ENCODE measurements at places on chromosomes 11 and 22.

- DNase-seq = no peak
These were observed 4.1 kb upstream of the RAB3IL1 start for GRCh38 chr11:61921446-61921845.

DNA sequence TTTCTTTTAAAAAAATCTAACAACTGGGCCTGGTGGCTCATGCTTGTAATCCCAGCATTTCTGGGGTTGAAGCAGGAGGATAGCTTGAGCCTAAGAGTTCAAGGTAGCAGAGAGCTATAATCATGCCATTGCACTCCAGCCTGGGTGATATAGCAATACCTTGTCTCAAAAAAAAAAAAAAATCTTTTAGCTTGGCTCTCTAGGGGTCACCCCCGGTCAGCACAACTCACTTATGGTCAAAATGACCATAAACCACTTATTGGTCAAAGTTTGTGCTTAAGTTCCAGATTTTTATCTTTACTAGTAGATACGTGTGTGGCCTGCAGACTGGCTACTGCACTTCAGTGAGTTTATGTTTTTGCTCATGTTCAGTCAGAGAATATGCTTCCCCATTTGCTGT lies 6.3 kb upstream of the SPDYC start:
- DNase-seq = no peak

- DNase-seq = no peak
These were observed 47.0 kb upstream of the PSMA1 start for GRCh38 chr11:14567064-14567651.

GRCh38 chr11:111923351-111923788 lies 4.7 kb downstream of the C11orf52 start:
- DNase-seq = no peak

DNA sequence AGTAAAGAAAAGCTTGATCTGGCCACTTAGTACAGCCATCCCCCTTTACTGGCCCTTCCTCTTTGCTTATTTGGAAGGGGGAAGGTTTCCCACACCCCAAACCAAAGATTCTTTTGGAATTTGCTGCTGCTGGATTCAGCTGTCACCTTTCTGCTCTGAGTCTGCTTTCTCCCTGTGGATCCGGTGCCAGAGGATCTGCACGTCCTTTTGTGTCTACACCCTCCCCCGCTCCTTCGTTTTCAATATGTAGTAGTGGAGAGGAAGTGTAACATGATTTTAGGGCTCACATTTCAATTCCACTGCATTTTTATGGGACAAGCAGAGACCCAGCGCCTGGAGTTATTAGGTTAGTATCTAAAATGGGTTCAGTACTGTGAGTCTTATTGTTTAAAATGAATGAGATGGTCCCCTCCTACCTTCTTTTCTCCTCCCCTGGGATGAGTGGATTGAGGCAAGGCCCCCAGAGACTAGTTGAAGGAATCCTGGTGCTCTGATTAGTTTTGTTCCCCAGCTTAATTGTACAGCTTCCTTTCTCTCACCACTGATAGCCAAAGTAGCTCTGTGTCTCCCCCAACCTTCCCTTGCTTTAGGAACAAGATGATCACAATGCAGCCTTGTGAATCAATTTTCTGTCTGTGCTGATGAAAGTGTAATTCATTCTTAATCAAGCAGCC lies 30.5 kb upstream of the CABP7 start:
- no peak for DNase-seq
